ENCODE measurements at places on chromosomes 11 and 22. TPM values are rescaled to one million over a fixed set of nuclear protein-coding genes. Genes with fewer than 3 reads are reported as not detected.

MIOX gene
- total RNA-seq: 0.25 TPM

NAALAD2 gene
- not detected for total RNA-seq

SNX32 gene
- 0.64 TPM for total RNA-seq

USH1C gene
- not detected for total RNA-seq

GDPD4 gene
- total RNA-seq: not detected
